ENCODE measurements at places on chromosomes 2 and 18. TPM values are rescaled to one million over a fixed set of nuclear protein-coding genes. Genes with fewer than 3 reads are reported as not detected.

DNA sequence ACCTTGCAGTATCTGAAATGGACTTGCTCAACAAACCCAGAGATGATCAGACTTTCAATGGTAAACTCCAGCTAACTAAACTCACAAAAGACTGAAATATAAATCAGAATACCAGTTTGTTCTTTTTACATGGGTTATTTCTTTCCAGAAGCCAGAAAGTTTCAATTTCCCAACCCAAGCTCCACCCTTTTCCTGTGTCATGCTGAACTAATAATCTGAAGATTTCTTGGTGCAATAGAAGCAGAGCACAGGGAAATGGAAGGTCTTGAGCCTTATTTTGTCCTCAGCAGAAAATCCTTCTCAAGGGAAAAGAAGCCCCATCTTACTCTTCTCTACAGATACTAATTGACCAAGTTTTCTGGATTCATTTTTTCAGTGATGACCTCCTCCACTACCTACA, 93.3 kb upstream of the PAPOLG start:
- DNase-seq = no peak

GRCh38 chr2:200449149-200449548, 60.7 kb downstream of the KCTD18 start:
- no peak for DNase-seq

IER3IP1 gene
- total RNA-seq = 14.5 TPM

TRIM43 gene
- not detected for total RNA-seq

- DNase-seq = peak; percentile 89
Observed at GRCh38 chr18:74499633-74500032, 3.5 kb downstream of the CNDP2 start.

POTEE gene
- total RNA-seq = 0.22 TPM

GRCh38 chr2:112050316-112050715, 4.8 kb upstream of the TMEM87B start:
- no peak for DNase-seq

GRCh38 chr2:111535404-111535803, 348.6 kb downstream of the ANAPC1 start:
- no peak for DNase-seq

DNA sequence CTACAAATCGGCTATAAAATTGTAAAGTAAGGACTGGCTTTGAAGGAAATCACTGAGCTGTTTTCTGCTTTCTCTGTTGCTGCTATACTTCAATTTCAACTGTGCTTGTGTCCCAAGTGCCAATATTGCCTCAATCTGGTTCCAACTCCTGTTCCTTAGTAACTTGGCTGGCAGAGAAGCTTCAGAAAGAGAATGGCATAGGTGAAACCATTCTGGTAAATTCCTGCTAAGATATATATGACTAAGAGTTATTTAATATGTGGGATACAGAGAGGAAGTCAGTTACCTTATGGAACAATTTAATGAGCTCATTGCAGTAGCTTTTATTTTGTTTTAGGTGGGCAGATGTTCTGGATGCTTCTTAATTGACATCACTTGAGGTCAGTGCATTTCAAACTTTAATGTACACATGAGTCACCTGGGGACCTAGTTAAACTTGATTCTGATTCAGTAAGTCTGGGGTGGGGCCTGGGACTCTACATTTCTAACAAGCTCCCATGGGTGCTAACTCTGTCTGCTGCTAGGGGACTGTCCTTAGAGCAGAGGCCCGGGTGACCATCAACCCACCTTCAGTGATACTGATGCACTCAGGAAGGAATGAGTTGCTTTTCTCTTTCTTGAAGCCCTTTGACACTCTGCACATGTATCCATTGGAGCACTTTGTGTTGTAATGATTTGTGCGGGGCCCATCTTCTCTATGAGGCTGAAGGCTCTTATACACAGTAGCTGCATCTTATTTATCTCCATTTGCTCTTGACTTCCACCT, 47.6 kb downstream of the LIPG start:
- no peak for DNase-seq

CCDC68 gene
- 46.8 TPM for total RNA-seq

CASP8 gene
- 31.9 TPM for total RNA-seq

GRCh38 chr2:29719639-29720038, 201.7 kb downstream of the ALK start:
- no peak for DNase-seq

GRCh38 chr2:177063331-177063730, 149.3 kb upstream of the HNRNPA3 start:
- DNase-seq = no peak

- DNase-seq = no peak
Observed at GRCh38 chr18:6721755-6722154, 7.8 kb upstream of the ARHGAP28 start.

MARCHF4 gene
- total RNA-seq = 0.44 TPM

- peak; percentile 63 for DNase-seq
Observed at GRCh38 chr2:46300406-46300832, 3.2 kb downstream of the EPAS1 start.

RAPH1 gene
- total RNA-seq = 39.5 TPM

DNA sequence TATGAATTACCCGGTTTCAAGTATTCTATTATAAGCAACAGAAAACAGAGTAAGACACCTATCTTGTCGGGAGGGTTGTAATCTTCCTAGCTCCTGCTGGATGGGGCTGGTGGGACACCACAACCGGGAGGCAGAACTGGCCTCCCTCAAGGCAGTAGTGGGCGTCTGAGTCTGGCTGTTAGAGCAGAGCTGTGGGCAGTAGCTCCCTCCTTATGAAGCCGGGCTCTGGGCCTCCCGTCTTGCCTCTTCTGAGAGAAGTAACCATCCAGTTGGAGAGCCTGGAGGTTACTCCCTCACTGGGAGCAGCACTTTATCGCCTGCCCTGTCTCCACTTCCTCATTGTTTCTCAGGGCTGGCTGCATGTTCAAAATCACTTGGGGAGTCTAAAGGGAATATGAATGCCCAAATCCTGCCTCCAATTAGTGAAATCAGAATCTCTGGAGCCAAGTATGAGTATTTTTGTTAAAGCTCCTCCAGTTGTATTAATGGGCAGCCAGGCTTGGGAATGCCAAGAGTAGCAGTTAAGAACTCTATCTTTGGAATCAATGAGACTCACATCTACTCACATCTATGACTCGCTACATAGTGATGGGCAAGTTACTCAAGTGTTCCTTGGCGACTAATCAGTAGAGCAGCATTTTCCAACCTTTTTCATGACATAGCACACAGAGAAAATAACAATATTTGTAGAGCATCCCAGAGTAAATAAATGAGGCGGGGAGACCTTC, 27.3 kb upstream of the NRP2 start:
- no peak for DNase-seq

GAD1 gene
- total RNA-seq = 0.10 TPM
